ENCODE measurements at places on chromosomes 6 and 20. TPM values are rescaled to one million over a fixed set of nuclear protein-coding genes. Genes with fewer than 3 reads are reported as not detected.

The BEND6 gene
- 6.1 TPM for total RNA-seq

The CTAGE9 gene
- total RNA-seq: not detected

The GABRR2 gene
- total RNA-seq: 0.23 TPM

The GNMT gene
- total RNA-seq: not detected

The POPDC3 gene
- 1.4 TPM for total RNA-seq

The SAPCD1 gene
- total RNA-seq: 0.70 TPM

The MROH8 gene
- 1.1 TPM for total RNA-seq
